ENCODE measurements at places on chromosomes 6 and 20.

- H3K27me3 ChIP-seq = no peaks in the 10 kb centered on the region
- H3K4me3 ChIP-seq = no peak overlapping the region
- peaks cover 5% of the 10 kb centered on the region for H3K4me1 ChIP-seq
- peaks cover 50% of the 10 kb centered on the region for H3K36me3 ChIP-seq
Observed at GRCh38 chr6:136235233-136235564, 14.9 kb downstream of the MTFR2 start.

DNA sequence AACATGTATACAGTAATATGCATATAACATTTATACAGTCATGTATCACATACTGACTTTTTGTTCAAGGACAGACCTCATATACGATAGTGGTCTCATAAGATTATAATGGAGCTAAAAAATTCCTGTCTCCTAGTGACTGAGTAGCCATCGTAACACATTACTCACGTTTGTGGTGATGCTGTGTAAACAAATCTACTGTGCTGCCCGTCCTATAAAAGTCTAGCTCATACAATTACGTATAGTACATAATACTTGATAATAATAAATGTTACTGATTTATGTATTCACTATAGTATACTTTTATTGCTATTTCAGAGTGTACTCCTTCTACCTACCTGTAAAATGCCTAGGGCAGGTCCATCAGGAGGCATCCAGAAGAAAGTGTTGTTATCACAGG, 17.4 kb downstream of the SERAC1 start:
- H3K27ac ChIP-seq = no peak overlapping the region
- H3K4me3 ChIP-seq = no peak overlapping the region
- no peaks in the 10 kb centered on the region for H3K27me3 ChIP-seq
- peaks cover 3% of the 10 kb centered on the region for H3K36me3 ChIP-seq
- DNase-seq = no peak

- no peak overlapping the region for H3K27ac ChIP-seq
- peaks cover 10% of the 10 kb centered on the region for H3K4me1 ChIP-seq
- peaks cover 11% of the 10 kb centered on the region for H3K36me3 ChIP-seq
- no peak overlapping the region for H3K4me3 ChIP-seq
- H3K27me3 ChIP-seq = no peaks in the 10 kb centered on the region
Observed at GRCh38 chr6:38021029-38021428, 201.5 kb downstream of the ZFAND3 start.

DNA sequence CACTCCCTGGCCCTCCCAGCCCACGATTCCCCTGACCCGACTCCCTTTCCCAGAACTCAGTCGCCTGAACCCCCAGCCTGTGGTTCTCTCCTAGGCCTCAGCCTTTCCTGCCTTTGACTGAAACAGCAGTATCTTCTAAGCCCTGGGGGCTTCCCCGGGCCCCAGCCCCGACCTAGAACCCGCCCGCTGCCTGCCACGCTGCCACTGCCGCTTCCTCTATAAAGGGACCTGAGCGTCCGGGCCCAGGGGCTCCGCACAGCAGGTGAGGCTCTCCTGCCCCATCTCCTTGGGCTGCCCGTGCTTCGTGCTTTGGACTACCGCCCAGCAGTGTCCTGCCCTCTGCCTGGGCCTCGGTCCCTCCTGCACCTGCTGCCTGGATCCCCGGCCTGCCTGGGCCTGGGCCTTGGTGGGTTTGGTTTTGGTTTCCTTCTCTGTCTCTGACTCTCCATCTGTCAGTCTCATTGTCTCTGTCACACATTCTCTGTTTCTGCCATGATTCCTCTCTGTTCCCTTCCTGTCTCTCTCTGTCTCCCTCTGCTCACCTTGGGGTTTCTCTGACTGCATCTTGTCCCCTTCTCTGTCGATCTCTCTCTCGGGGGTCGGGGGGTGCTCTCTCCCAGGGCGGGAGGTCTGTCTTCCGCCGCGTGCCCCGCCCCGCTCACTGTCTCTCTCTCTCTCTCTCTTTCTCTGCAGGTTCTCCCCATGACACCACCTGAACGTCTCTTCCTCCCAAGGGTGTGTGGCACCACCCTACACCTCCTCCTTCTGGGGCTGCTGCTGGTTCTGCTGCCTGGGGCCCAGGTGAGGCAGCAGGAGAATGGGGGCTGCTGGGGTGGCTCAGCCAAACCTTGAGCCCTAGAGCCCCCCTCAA, at the start of gene LTA:
TSS of gene LTA (plus strand) at position 249 of the 871 bp plus-strand sequence. CDS start at position 703, 454 bp downstream.
- no peaks in the 10 kb centered on the region for H3K27me3 ChIP-seq
- peaks cover 37% of the 10 kb centered on the region for H3K36me3 ChIP-seq

- no peaks in the 10 kb centered on the region for H3K36me3 ChIP-seq
- no peak overlapping the region for H3K27ac ChIP-seq
- H3K27me3 ChIP-seq = no peaks in the 10 kb centered on the region
- H3K4me3 ChIP-seq = no peak overlapping the region
- H3K4me1 ChIP-seq = no peaks in the 10 kb centered on the region
Observed at GRCh38 chr6:114569669-114570068, 226.8 kb upstream of the HS3ST5 start.

DNA sequence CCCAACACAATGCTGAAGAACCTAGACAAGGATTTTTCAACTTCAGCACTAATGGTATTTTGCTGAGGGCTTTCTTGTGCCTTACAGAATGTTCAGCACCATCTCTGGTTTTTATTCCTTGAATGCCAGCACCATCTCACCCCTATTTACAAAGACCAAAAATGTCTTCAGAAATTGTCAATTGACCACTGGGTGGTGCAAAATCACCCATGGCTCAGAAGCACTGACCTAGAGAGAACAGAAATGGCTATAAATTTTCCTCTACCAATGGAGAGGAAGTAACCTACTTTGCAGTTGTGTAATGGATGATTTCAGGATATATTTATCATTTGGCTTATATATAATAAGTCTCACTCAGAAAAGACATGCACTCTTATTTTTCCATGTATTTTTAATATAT, 431.0 kb upstream of the IRAK1BP1 start:
- no peaks in the 10 kb centered on the region for H3K27me3 ChIP-seq
- no peak for DNase-seq
- no peak overlapping the region for H3K27ac ChIP-seq
- no peaks in the 10 kb centered on the region for H3K4me1 ChIP-seq
- H3K4me3 ChIP-seq = no peak overlapping the region

- no peaks in the 10 kb centered on the region for H3K36me3 ChIP-seq
- H3K4me1 ChIP-seq = no peaks in the 10 kb centered on the region
- no peak overlapping the region for H3K4me3 ChIP-seq
Observed at GRCh38 chr20:55173601-55174000, 698.2 kb downstream of the DOK5 start.

DNA sequence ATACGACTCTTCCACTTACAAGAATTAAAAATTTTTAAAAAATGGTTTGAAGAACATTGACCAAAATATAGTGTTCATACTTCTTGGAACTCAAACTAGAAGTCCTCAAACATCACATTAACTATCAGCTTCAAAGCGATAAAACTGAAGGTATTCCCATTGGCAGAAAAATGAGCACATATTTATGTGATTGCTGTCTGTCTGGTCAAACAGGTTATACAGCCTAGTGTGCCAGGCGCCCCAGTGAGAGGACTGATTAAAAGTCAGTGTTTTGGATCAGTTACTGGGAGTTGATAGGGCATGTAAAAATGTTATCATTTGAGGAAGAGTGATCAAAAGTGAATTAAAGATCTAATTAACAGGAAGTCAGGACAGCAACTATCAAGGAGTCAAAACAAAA, 738.8 kb downstream of the HDGFL1 start:
- H3K27ac ChIP-seq = no peak overlapping the region
- H3K27me3 ChIP-seq = no peaks in the 10 kb centered on the region
- H3K4me1 ChIP-seq = no peaks in the 10 kb centered on the region
- H3K36me3 ChIP-seq = no peaks in the 10 kb centered on the region
- H3K4me3 ChIP-seq = no peak overlapping the region
- no peak for DNase-seq

- no peak overlapping the region for H3K4me3 ChIP-seq
- H3K36me3 ChIP-seq = no peaks in the 10 kb centered on the region
- H3K27me3 ChIP-seq = no peaks in the 10 kb centered on the region
- DNase-seq = no peak
- no peak overlapping the region for H3K27ac ChIP-seq
- no peaks in the 10 kb centered on the region for H3K4me1 ChIP-seq
Observed at GRCh38 chr6:76776876-76777275, 686.4 kb downstream of the HTR1B start.

DNA sequence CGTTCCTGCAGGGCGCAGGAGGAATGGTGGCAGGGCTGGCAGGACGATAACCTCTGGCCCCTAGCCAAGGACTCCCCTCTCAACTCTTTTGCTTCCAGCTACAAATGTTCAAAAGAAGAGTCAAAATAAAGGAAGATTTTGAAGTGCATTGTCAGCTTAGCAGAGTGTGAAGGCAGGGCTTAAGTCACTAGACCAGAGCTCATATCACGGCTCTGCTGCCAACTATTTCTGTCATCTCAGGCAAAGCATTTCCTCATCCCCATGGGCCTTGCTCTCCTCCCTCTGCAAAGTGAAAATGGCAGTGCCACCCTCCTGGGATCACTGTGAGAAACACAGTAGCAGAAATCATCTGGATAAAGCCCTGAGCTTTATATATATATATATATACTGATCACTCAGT, 36.7 kb downstream of the CFAP61 start:
- no peak overlapping the region for H3K4me3 ChIP-seq
- no peak for DNase-seq
- H3K27me3 ChIP-seq = peaks cover 2% of the 10 kb centered on the region
- peaks cover 5% of the 10 kb centered on the region for H3K4me1 ChIP-seq
- no peaks in the 10 kb centered on the region for H3K36me3 ChIP-seq
- no peak overlapping the region for H3K27ac ChIP-seq

GRCh38 chr20:9306521-9306920, 207.9 kb upstream of the LAMP5 start:
- no peaks in the 10 kb centered on the region for H3K27me3 ChIP-seq
- no peaks in the 10 kb centered on the region for H3K4me1 ChIP-seq
- H3K4me3 ChIP-seq = no peak overlapping the region
- H3K36me3 ChIP-seq = no peaks in the 10 kb centered on the region
- DNase-seq = no peak

GRCh38 chr20:46150943-46151342, 32.8 kb downstream of the CD40 start:
- no peak overlapping the region for H3K27ac ChIP-seq
- H3K27me3 ChIP-seq = peaks cover 3% of the 10 kb centered on the region
- no peak for DNase-seq

DNA sequence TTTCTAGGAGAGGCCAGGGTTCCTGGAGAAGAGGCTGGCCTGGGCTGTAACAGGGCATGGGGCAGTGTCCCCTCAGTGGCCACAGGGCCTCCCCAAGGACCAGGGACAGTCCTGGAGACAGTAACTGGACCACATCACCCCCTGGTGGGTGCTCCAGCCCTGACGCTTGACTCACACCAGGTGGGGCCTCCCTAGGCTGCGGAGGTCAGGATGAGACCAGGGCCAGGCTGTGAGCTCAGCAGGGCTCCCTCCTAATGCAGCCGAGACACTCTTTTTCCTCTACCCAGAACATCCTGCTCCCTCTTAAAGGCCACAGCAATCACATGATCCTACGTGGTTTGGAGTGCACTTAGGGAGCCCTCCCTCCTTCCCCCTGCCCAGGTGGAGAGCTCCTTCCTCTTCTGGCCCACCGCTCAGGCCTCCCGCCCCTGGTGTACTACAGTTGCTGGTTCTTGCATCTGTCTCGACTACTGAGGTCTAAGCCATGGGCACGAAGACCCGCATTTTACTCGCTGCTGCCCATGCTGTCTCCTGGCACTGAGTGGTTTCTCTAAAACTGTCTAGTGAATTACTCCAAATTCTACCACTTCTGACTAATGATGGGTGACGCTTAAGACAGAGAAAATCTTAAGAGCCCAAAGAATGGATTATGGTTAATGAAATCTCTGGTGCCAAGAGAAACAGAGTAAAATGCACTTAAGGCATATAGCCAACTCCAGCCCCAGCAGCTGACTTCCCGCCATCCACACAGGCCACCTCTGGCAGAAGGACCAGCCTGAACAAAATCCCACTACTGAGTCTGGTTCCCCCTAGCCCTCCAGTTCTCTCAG, 166.1 kb upstream of the CST7 start:
- H3K36me3 ChIP-seq = no peaks in the 10 kb centered on the region
- no peak for DNase-seq
- H3K4me3 ChIP-seq = no peak overlapping the region

Measured in activated naive CD8-positive, alpha-beta T cell treated with anti-CD3 and anti-CD28 coated beads, Interleukin-2, amount 50 U/mL, for 24 hours (primary cell).